ENCODE measurements at places on chromosomes 5 and 9.
A peak's percentile ranks its signal among the peaks of the same experiment; 100 is the strongest.

GRCh38 chr5:75886706-75887105, 169.5 kb upstream of the POC5 start:
- DNase-seq: no peak

DNA sequence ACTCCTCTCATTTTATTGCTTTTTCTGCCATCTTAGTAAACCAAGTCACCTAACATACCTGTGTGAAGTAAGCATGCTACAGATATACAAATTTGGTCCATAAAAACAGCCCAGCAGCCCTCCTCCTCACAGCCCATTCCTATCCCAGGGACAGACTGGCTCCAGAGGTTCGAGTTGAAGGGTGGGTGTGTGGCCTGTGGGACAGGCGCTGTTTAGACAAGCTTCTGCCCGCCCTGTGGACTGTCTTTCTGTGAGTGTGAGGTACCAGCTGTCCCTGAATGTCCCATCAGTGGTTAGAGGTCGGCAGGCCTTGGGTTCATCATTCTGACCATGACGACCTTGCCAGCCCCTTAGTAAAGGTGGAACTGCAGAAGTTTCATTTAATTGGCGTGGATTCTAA, 82.0 kb downstream of the WNK2 start:
- no peak for DNase-seq

GRCh38 chr5:151464101-151464500, 16.7 kb downstream of the SLC36A1 start:
- no peak for DNase-seq

DNA sequence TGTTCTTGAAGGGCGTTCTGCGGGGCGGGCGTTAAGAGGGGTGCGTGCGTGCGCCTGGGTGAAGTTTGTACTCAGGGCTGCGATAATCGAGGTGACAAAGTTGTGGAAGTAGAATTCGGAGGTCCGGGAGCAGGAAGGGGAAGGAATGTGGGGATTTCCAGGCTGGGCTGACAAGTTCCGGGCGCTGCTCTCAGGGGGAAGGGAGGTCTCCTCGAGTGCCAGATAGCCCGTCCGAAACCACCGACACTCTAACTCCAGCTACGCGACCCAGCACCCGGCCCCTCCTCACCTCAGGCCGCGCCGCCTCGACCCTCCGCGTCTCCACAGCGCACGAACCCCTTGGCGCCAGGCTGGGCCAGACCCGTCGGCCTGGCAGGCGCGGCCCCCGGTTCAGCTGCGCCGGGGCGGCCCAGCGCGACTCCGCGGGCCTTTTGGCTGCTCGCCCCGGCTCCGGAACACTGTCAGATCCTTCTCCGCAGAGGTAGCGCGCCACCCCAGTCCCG, at the start of gene IL6ST:
Gene IL6ST, minus strand, starts transcription at position 469 of the 503 bp plus-strand sequence. CDS start 18,685 bp downstream, outside the sequence.
- DNase-seq: peak; percentile 80

DNA sequence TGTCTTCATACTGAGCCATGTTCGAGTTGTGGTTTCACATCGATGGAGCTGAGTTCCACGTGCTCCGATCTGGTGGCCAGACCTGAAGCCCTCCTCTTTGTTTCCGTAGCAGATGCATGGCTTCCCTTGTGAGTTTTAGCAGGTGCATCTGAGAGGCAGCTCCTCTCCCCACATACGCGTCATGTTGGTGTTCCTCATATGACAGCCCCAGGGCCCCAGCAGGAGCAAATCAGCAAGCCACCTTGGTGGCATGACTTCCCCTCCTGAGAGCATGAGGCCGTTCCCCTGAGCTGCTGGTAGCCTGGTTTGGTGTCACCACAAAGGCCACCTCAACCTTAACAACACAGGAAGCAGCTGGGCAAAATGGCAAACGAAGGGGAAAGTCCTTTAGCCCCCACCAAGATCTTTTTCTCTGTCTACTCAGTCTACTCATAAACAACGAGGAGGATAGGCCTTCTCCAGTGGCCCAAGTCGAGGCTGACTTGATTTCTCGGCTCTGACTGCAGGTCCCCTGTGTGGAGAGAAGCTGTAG, 5.9 kb downstream of the CYFIP2 start:
- no peak for DNase-seq

- DNase-seq: no peak
These were observed 7.2 kb upstream of the DUSP1 start for GRCh38 chr5:172777881-172778814.

DNA sequence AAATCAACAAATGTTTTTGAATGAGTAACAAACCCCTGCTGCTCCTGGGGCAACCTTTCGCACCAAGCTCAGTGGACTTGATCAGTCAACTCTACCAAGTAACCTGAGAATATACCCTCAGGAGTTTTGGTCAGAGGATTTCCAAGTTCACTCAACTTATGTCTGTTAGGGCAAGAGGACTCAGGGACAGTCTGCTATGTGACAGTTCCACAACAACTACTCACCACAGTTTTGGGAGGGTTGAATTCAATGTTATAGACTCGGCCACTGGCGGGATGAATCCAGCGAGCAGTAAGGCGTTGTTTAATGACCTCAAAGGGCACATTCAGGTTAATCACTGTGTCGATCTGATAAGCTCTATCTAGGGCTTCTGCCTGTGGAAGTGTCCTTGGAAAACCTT, 22.1 kb downstream of the AK3 start:
- DNase-seq: no peak

- no peak for DNase-seq
These were observed 39.1 kb downstream of the ERMP1 start for GRCh38 chr9:5793812-5794211.

DNA sequence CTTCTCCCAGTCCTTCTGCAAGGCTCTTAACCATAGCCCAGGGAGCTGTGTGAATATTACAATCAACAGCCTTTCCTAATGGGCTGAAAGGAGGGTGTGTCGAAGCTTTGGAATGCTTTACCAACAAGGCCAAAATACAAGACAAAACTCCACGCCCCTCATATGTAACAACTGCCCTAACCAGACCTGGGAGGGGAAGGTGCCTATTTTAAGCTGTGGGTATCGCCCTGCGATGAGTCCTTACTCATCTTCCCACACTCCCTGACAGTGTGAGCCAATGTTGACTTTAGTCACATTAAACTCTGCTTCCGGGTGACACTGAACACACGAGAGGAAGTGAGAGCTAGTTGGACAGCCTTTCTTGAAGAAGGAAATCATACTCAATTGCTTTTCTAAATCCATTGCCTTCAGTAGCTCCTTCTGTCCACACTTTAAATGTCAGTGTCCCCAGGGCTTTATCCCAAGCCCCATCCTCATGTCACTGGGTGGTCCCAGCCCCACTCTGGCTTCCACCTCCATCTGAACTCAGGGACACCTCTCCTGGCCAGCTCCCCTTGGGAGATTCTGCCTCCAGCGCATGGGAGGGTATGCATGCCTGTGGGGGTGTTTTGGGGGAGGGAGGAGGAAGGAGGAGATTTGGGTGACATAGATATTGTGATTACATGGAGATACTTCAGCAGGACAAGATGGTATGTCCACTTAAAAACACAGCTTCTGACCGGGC, 6.5 kb upstream of the TBC1D9B start:
- no peak for DNase-seq

DNA sequence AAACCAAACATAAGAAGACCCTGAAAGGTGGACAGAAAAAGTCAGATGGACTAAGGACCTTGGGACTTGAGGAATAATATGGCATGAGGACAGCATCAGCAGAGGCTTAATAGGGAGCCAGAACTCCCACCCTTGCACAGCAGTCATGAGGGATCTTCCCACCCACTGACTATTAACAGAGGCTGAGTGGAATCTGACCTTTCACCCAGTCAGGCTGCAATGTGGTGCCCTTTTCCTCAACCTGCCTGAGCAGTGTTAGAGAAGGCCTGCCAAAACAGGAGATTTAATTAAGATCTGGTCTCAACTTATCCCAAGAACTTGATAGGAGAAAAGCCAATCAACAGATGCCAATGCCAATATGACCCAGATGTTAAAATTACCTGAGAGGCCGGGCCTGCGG, 481.9 kb downstream of the KDM4C start:
- no peak for DNase-seq

- no peak for DNase-seq
These were observed 45.4 kb downstream of the ALDH1A1 start for GRCh38 chr9:72907421-72907820.

DNA sequence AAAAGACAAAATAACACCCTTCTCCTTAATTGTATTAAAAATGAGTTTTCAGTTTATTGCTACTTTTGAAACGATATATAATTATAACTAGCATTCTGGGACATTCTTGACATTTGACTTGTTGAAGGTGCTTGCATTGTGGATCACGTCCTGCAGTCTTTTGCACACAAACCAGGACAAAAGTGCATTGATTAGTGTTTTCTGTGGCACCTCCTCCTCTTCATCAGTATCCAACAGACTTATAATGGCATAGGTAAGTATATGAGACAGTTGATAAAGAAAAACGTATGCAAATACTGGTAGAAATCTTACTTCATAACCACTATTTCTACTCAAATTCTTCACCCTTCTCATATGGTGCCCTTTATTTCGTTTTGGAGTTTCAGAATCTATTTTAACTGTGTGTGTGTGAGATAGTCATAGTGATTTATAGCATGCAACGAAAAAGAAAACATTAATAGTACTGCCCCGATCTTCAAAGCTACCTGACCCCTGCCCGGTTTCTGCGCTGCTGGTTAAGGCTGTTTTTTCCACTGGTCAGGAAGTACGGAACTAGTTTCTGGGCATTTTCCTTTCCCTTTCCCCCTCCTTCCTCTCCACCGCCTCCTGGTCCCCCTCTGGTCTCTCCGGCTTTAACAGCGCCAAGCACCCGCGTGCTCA, 639 bp upstream of the RASA1 start:
- no peak for DNase-seq

DNA sequence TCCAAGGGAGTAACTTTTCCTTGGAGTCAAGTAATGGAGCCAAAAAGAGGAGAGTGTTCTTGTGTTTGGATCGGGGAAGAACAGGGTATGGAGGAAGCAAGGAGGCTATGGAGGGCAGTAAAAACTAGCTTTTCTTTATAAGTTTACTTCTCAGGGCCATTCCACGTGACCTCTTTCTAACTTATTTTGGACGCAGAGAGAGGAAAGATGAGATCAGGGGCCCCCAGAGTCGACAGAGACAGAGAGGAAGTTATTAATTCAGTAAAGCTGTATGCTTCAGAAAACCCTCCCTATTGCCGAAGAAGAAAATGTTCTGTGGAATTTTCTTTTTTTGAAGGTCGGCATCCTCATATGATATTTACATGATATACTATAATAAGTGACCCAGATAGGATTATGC, 233.8 kb upstream of the MPDZ start:
- peak; percentile 89 for DNase-seq

DNA sequence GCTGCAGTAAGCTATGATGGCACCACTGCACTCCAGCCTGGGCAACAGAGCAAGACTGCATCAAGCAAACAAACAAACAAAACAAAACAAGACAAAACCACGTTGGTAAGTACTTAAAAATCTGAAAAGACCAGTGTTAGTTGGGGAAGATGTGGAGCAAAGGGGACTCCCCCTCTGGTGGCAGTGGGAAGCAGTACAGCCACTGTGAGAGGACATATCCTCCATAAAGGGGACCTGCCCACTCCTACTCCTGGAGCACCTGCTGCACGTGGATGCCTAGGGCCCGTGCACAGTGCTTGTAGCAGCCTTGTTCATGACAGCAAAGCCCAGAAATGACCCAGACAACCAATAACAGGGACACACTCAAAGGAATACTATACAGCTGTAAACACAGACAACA, 17.0 kb upstream of the IPPK start:
- no peak for DNase-seq

DNA sequence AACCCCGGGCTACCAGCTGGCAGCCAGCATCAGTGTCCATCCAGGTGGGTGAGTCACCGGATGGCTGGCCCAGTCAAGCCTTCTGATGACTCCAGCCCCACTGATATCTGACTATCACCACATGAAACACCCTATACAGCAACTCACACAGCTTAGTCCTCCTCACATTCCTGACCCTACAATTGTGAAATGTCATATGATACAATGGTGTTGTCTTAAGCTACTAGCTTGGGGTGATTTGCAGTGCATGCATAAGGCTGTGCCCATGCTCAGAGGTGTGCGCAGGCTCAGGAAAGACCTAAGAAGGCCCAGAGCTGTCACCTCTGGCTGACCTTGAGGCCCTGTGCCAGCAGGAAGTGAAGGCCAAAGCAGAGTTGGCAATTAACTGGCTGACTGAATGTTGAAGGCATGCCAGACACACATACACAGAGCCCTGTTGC, 21.5 kb upstream of the SEMA4D start:
- DNase-seq: no peak

GRCh38 chr5:164191240-164191639, 685.8 kb downstream of the MAT2B start:
- DNase-seq: no peak

DNA sequence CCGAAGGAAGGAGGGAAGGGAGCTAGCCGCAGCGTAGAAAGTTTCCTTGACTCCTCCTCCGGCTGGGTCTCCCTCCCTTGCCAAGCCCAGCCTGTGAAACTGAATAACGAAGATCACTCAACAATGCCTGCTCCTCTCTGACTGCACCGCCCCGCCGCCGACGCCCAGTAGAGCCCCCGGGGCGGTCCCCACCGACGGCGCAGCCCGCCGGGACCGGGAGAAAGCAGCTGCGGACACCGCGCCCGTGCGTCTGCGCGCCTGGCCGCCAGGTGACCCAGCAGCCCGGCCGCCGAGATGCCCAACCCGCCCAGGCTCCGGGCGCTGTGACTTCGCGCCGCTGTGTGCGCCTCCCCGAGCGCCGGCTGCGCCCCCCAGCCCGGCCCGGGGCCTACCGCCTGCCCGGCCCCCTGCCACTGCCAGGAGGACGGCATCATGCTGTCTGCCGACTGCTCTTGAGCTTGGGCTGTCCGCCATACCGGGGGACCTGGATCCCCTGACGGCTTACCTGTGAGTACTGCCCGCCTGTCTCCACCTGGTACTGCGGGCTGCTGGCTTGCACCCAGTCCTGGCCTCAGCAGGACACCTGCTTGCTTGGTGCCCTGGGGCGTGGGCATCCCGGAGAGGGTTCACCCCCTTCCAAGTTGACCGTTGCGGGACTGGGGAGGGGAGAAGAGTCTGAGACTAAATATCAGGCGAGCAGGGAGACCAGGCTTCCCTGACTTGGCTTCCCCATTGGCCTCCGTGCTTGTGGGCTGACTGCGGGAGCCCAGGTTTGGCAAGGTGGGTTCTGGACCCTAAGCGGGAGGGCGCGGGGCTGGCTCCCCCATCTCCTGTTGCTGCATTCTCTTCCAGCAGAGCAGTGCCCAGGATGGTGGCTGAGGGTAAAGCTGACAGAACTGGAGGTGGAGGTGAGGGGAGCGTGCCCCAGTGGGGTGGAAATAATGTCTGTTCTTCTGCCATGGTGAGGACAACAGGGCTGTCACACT, 26.2 kb upstream of the SPTLC1 start:
- DNase-seq: peak; percentile 51
